Stimulated activated CD4-positive, alpha-beta T cell treated with anti-CD3 and anti-CD28 coated beads, TNF-alpha, amount 100 ng/mL, for 4 hours (primary cell): ENCODE measurements at places on chromosomes 2 and 18.

GRCh38 chr2:160317181-160318099, 117.4 kb upstream of the ITGB6 start:
- DNase-seq: no peak

DNA sequence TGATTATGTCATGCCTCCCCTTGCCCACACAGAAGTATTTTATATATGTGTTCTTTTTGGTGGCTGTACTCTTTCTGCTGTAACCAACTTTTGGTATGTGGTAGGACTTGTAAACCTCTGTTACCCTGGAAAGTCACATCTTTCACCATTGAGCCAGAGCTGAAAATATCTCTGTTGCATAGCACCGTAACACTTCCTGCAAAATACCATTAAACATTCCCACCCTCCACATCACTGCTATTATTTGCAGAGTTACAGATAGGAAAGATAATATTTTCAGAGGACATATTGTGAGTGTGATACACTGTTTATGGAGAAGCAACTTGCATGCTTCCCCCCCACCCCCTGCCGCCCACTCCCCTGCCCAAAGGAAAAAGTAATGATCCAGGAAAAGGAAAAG, 44.8 kb downstream of the CAB39 start:
- DNase-seq: no peak

GRCh38 chr2:143852759-143853158, 667.2 kb downstream of the ZEB2 start:
- no peak for DNase-seq

GRCh38 chr2:238242731-238243495, 3.1 kb upstream of the HES6 start:
- no peak for DNase-seq

DNA sequence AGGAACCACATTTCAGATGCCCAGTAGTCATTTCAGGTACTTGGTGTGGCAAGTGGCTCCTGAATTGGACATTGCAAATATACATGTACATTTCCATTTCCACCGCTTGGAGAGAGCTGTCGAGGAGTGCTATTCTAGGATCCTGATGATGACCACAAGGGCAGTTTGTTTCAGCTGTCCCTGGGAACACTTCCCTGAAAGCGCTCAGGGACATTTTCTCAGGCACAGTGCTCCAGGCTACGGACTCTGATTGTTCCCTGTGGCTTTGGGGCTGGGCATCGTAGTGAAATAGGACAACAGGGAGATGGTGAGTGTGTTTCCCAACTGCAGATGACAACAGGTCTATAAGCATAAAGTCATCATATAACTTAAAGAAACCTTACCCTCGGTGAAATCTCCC, 3.1 kb downstream of the DBI start:
- DNase-seq: no peak

- no peak for DNase-seq
Measured at GRCh38 chr2:186042207-186043028, 303.8 kb downstream of the FSIP2 start.

- DNase-seq: no peak
Measured at GRCh38 chr2:88234760-88235159, 64.6 kb downstream of the THNSL2 start.

DNA sequence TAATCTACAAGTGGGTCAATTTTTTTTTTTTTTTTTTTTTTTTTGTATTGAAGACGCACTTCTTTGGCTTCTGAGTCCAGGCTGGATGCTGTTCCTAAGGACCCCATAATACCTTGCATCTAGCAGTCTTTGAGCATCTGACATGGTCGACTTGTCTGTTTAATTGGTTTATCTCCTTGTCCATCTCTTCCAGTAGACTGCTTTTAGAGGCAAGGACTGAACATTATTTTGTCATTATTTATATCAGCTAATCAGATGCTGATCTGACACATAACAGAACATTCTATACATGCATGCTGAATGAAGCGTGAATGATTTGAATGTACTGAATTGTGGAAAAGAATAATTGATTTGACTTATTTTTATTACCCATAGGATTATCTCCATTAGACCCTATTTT, 118.7 kb downstream of the CDH7 start:
- DNase-seq: no peak

DNA sequence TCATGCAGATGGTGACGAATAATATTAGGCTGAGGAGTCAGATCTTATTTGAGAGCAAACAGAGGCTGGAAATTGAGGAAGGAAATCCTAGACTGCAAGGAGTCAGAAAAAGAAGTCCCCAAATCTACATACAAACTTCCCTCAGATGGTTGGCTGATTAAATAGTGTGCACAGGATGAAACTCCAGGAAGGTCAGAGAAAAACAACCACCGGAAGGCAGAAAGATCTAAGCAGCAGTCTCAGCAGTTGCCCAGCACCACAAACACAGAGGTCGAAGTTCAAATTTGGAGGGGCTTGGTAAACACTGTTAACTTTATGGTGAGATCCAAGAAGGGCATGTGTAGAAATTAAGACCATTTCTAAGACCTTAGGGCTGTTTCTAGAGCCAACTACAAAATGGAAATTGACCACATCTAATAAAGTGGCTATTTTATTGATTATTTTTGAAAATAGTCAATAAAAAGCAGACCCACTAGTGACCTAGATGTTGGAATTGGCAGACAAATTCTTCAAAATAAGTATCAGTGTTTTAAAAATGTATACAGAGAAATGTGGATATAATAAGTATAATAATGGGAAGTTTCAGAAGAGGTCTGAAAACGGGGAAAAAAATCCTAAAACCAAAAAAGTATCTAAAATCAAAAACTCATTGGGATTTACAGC, 134.8 kb downstream of the GALNT1 start:
- DNase-seq: no peak

- DNase-seq: no peak
Measured at GRCh38 chr2:98932778-98933343, 3.2 kb downstream of the CRACDL start.

DNA sequence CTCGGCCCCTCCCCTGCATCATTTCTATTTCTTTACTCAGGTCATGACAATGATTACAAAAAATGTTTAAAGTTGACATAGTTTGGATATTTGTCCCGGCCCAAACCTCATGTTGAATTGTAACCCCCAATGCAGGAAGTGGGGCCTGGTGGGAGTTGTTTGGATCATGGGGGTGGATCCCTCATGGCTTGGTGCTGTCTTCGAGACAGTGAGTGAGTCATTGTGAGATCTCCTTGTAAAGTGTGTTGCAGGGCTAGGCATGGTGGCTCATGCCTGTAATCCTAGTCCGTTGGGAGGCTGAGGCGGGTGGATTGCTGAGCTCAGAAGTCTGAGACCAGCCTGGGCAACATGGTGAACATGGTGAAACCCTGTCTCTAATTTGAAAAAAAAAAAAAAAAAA, 9.2 kb upstream of the MAP4K4 start:
- DNase-seq: no peak

DNA sequence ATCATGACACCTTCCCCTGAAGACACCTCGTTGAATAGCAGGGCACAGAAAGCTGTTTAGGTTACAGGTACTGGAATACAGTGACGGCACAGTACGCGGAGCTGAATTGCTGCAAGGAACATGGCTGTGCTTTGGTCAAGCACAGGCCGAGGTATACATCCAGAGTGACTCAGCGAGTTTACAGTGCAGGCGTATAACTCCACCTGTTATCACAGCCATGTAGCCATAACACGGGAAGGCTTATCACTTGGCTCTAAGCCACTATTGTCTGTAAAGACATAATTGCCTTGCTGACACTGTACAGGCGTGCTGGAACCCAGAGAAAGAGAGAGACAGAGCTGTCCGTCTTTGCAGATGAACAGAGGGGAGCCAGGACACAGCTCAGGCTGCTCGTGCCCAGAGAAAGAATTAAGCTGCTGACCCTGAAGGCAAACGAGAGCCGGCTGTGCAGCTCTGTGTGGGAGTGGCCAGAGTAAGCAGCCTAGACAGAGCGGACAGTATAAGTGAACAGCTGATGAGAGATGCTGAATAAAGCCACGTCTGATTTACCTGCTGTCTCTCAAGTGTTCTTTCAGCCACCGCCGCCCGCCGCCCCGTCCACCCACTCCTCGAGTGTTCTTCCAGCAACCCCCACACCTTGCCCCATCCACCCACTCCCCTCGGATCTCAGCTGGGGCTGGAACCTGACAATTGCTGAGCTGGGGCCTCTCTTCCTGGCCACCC, 87.3 kb upstream of the PPP1CB start:
- no peak for DNase-seq

DNA sequence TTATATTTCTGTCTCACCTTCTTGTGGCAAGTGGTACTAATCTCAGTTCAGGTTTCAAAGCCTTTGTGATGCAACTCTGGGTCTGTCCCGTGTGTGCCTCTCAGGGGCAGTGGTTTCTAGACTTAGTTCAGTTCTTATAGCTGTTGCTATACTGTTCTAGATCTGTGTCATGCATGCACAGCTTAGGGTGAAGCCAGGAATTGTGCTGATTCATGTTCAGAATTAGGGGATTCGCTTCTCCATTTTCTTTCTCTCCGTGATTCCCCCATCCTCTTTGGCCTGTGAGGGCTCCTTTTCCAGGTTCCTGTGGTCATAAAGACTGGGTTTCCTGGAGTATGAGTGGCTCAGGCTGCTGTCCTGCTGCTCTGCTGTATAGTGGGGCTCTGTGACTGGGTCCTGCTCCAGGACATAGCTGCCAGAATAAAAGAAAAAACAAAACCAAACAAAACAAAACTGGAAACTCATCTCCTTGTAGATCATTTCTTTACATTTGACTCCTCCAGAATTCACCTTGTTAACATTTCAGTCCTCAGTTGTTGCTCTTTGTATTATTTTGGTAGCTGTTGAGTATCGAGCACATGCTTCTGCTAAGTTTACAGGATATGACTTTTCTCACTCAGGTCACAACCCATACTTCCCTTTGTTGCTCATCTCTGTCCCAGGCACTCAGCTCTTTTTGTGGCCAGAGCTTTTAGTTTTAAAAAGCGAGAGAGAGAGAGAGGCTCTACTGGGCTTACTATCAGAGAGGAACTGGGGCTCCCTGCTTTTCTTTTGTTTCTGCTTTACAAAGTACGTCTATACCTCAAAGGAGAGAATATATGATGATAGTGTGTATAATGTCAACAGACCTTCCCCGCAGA, 34.2 kb downstream of the CERS6 start:
- no peak for DNase-seq

- DNase-seq: no peak
Measured at GRCh38 chr2:164714471-164714870, 93.2 kb upstream of the GRB14 start.

- DNase-seq: no peak
Measured at GRCh38 chr2:60054571-60055340, 498.7 kb downstream of the BCL11A start.

GRCh38 chr2:227326783-227327182, 1.7 kb downstream of the MFF start:
- DNase-seq: no peak

DNA sequence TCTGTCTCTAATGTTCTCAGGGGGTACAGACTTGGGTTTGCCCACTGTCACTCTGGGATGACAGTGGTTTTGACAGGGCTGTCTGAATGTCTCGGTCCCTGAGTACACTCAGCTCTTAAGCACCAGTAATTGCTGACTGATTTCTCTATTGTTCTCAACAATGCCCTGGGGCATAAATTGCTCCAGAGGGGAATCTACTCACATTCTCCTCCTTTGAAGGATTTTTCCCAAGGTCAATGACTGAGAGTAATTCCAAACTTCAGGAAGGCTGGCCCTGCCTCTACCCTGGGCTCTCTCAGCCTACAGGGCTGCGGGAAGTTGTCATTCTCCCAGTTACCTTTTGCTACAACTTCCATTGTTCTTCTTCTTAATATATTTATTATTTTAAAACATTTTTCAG, 36.5 kb downstream of the MC2R start:
- no peak for DNase-seq

GRCh38 chr2:795531-796041, 118.4 kb upstream of the TMEM18 start:
- DNase-seq: no peak

DNA sequence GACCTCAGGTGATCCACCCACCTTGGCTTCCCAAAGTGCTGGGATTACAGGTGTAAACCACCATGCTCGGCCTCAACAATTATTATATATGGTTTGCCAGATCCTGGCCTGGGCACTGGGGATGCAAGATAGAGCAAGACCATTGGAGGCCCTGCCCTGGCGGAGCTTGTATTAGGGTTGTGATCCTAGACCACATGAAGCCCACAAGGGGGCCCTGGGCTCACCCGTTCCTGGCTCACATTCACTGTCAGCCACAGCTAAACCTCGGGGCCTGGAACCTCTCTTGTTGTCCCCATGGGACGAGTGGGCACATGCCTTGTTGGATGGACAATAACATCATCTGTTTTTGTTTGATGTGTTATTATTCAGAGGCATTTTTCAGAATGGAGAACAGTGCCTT, 14.9 kb downstream of the HPCAL1 start:
- DNase-seq: no peak

DNA sequence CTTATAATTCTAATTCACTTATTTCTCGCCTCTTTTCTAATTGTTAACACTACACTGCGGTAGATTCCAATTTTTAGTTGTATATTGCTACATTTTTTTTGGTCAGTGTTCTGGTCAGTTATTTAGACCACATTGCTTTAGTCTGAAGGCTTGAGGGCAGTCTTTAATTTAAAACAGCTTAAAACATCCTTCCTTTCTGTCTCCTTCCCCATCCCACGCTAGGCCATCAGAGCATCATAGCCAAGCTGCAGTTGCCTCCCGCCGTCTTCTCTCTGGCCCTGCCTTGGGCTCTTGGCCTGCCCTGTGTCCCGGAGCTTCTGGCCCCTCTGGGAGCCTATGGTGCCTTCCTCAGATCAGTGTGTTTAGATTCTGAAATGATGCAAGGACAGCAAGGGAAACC, 52.6 kb upstream of the GLI2 start:
- DNase-seq: no peak

- no peak for DNase-seq
Measured at GRCh38 chr2:170324640-170325046, 146.7 kb downstream of the MYO3B start.

DNA sequence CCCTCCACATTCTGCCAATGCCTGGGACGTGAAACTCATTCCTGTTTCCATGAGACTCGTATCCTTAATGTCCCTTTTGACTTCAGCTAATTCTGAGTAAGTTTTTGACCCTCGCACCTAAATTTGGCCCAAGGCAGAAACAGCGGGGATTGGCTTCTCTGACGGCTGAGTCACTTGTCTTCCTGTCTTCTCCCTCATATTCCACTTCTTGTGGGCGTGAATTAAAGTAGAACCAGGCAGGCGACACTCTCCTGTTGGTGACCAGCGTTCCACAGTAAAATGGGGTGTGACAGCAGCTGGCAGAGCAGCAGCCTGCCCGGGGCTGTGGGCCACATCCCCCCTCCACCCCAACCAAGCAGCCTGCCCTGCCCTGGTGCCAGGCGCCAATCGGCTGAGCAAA, 15.5 kb downstream of the TTC32 start:
- DNase-seq: no peak

- no peak for DNase-seq
Measured at GRCh38 chr2:178008636-178009289, 63.8 kb downstream of the PDE11A start.

GRCh38 chr2:25972049-25972823, 10.1 kb downstream of the KIF3C start:
- no peak for DNase-seq
